Liver (tissue), 10 donors: ENCODE measurements at places on chromosomes 2 and 18. TPM values are rescaled to one million over a fixed set of nuclear protein-coding genes. Genes with fewer than 3 reads are reported as not detected.

The KYNU gene
- 32.2 TPM for polyA plus RNA-seq

The DSG1 gene
- 0.69 TPM for polyA plus RNA-seq

The OSGEPL1 gene
- 2.9 TPM for polyA plus RNA-seq

The COLEC12 gene
- polyA plus RNA-seq: 0.22 TPM

The CD207 gene
- not detected for polyA plus RNA-seq

The C2orf15 gene
- polyA plus RNA-seq: 0.24 TPM

The CCDC85A gene
- polyA plus RNA-seq: 0.06 TPM

The CACNB4 gene
- 0.02 TPM for polyA plus RNA-seq

The TTC32 gene
- polyA plus RNA-seq: 11.4 TPM

- DNase-seq: no peak
- H3K27ac ChIP-seq: no peak overlapping the region
- H3K4me1 ChIP-seq: no peaks in the 10 kb centered on the region
- H3K4me3 ChIP-seq: no peak overlapping the region
- H3K36me3 ChIP-seq: no peaks in the 10 kb centered on the region
Measured at GRCh38 chr2:20150806-20151571, 73.9 kb downstream of the SDC1 start.

- DNase-seq: no peak
- H3K27me3 ChIP-seq: no peaks in the 10 kb centered on the region
- H3K4me1 ChIP-seq: no peaks in the 10 kb centered on the region
- H3K36me3 ChIP-seq: no peaks in the 10 kb centered on the region
Measured at GRCh38 chr2:99569386-99569785, 79.6 kb upstream of the REV1 start.

DNA sequence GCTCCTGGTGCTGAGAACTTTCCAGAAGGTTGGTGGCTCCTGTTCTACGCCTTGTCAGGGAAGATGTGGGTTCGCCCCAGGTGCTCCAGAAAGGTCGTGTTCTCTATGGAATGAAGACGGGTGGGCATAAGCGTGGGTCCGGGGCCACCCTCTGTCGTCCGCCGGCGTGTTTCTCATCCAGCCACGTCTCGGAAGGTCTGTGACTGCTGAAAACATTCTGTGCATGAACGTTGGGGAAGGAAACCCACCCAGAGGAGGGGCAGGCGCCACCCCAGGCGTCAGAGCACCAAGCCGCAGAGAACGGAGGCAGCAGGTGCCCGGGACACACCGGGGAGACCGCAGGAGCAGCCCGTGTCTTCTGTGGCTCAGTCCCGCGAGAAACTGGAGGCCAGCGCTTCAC, 118.2 kb downstream of the RTP5 start:
- H3K4me1 ChIP-seq: no peaks in the 10 kb centered on the region
- H3K27ac ChIP-seq: no peak overlapping the region
- H3K4me3 ChIP-seq: no peak overlapping the region
- no peaks in the 10 kb centered on the region for H3K27me3 ChIP-seq

GRCh38 chr18:50820901-50821520, 1.2 kb upstream of the MRO start:
- no peak for DNase-seq
- no peaks in the 10 kb centered on the region for H3K36me3 ChIP-seq
- no peak overlapping the region for H3K4me3 ChIP-seq
- H3K27ac ChIP-seq: no peak overlapping the region
- peaks cover 15% of the 10 kb centered on the region for H3K4me1 ChIP-seq
- H3K27me3 ChIP-seq: no peaks in the 10 kb centered on the region

DNA sequence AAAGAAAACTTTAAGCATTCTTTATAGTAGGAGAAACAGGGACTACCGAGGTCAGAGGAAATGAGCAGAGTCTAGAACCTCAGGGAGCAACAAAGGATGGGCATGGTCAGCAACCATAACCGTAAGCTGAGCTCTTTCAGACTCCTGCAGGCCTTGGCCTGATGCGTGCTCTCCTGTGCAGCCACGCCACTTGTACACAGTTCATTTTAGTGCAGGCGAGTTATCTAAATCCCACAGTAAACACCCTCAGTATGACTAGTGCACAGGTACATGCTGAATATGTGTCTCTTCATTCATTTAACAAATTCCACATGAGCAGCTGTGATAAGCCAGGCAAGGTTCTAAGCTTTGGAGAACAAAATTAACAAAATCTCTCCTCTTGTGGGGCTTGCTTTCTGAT, 401.2 kb upstream of the RAB12 start:
- no peak for DNase-seq
- no peaks in the 10 kb centered on the region for H3K36me3 ChIP-seq
- no peak overlapping the region for H3K4me3 ChIP-seq
- no peak overlapping the region for H3K27ac ChIP-seq

DNA sequence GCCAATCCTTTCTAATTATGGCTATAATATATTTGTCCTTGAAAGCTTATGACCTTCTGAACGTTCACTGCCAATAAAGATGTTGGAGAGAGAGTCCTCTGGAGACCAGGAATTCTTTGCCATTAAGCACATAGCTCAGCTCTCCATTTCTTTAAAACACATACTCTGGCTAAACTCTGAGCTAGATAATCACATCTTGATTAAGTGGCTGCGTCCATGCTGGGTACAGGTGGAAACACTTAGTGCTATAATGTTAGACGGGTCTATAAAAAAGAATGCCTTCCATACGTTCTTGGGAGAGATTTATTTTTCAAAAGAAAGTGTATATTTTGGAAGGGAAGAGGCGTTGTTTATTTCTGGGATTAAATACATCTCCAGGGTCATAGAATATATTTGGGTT, 314.5 kb downstream of the LPIN1 start:
- DNase-seq: no peak
- no peaks in the 10 kb centered on the region for H3K36me3 ChIP-seq
- no peaks in the 10 kb centered on the region for H3K4me1 ChIP-seq
- H3K4me3 ChIP-seq: no peak overlapping the region

DNA sequence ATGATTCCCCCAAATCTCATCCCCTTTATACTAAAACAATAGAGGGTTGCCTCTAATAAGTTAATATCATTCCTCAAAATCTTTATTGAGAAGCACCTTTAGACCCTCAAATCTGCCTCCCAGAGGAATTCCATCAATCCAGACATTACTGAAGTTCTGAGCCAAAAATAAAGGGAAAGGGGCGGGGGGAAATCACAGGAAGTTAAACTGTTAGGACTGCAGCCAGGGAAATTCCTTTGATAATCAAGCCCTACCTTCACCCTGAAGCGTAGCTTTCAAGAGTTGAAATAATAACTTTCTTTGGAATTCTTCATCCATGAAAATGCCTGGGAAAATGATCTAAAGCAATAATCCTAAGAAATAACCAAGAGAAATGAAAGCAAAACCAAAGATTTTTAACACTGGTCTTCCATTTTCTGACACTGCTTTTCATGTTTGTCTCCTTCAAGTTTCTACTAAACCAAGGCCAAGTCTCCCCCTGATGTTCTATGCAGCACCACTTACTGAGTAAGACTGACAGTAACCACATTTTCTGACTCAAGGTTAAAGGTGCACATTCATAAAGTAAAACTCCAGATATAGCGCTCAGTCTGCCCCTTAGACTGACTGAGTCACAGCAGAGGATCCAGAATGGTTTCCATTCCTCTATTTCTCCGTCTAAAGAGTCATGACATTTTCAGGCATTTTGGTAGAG, 78.2 kb downstream of the TCF4 start:
- peak overlapping the region; percentile 71 for H3K27ac ChIP-seq
- no peaks in the 10 kb centered on the region for H3K4me1 ChIP-seq
- no peaks in the 10 kb centered on the region for H3K27me3 ChIP-seq
- no peak for DNase-seq
- no peaks in the 10 kb centered on the region for H3K36me3 ChIP-seq

GRCh38 chr18:26082475-26082874, 7.9 kb downstream of the SS18 start:
- peaks cover 1% of the 10 kb centered on the region for H3K4me1 ChIP-seq
- no peak overlapping the region for H3K27ac ChIP-seq
- DNase-seq: no peak

GRCh38 chr2:84417453-84418145, 41.5 kb downstream of the SUCLG1 start:
- peaks cover 2% of the 10 kb centered on the region for H3K36me3 ChIP-seq
- H3K4me1 ChIP-seq: no peaks in the 10 kb centered on the region
- no peaks in the 10 kb centered on the region for H3K27me3 ChIP-seq
- H3K27ac ChIP-seq: no peak overlapping the region

- H3K4me3 ChIP-seq: no peak overlapping the region
- no peak overlapping the region for H3K27ac ChIP-seq
- no peaks in the 10 kb centered on the region for H3K36me3 ChIP-seq
- H3K27me3 ChIP-seq: no peaks in the 10 kb centered on the region
- peaks cover 5% of the 10 kb centered on the region for H3K4me1 ChIP-seq
- no peak for DNase-seq
Measured at GRCh38 chr2:31997653-31998052, 13.2 kb downstream of the MEMO1 start.

GRCh38 chr2:83757329-83757728, 701.8 kb downstream of the SUCLG1 start:
- no peak for DNase-seq
- H3K27me3 ChIP-seq: no peaks in the 10 kb centered on the region
- H3K4me3 ChIP-seq: no peak overlapping the region
- H3K4me1 ChIP-seq: no peaks in the 10 kb centered on the region

GRCh38 chr18:13614641-13615288, 111.6 kb downstream of the FAM210A start:
- DNase-seq: peak; percentile 32
- no peak overlapping the region for H3K4me3 ChIP-seq
- H3K36me3 ChIP-seq: no peaks in the 10 kb centered on the region
- no peak overlapping the region for H3K27ac ChIP-seq

- no peak for DNase-seq
- H3K27me3 ChIP-seq: no peaks in the 10 kb centered on the region
- no peaks in the 10 kb centered on the region for H3K36me3 ChIP-seq
Measured at GRCh38 chr2:240435948-240436682, 652 bp downstream of the GPC1 start.

DNA sequence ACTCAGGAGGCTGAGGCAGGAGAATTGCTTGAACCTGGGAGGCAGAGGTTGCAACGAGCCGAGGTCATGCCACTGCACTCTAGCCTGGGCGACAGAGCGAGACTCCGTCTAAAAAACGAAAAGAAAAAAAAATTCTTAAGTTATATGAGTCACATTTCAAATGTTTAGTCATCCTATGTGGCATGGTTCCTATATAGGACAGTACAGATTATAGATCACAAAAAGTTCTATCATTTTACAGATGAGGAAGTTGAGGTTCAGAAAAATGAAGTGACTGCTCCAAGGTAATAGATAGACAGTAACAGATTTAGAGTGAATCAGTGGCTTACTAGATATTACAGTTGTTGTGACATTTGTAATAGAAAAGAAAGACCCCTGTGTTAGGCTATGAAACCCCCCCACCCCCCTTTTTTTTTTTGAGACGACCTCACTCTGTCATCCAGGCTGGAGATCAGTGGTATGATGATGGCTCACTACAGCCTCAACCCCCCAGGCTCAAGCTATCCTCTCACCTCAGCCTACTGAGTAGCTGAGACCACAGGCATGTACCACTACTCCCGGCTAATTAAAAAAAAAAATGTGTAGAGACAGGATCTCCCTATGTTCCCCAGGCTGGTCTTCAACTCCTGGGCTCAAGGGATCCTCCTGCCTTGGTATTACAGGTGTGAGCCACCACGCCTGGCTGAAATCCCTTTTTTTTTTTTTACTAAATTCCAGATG, 22.7 kb downstream of the PTPN4 start:
- DNase-seq: no peak
- no peaks in the 10 kb centered on the region for H3K27me3 ChIP-seq
- no peaks in the 10 kb centered on the region for H3K36me3 ChIP-seq
- no peak overlapping the region for H3K27ac ChIP-seq
- H3K4me3 ChIP-seq: no peak overlapping the region
- H3K4me1 ChIP-seq: peaks cover 4% of the 10 kb centered on the region

- H3K4me1 ChIP-seq: peaks cover 24% of the 10 kb centered on the region
- DNase-seq: no peak
- H3K4me3 ChIP-seq: peak overlapping the region; percentile 62
- H3K27ac ChIP-seq: peak overlapping the region; percentile 79
- no peaks in the 10 kb centered on the region for H3K36me3 ChIP-seq
Measured at GRCh38 chr2:120346667-120347358, 877 bp downstream of the INHBB start.

DNA sequence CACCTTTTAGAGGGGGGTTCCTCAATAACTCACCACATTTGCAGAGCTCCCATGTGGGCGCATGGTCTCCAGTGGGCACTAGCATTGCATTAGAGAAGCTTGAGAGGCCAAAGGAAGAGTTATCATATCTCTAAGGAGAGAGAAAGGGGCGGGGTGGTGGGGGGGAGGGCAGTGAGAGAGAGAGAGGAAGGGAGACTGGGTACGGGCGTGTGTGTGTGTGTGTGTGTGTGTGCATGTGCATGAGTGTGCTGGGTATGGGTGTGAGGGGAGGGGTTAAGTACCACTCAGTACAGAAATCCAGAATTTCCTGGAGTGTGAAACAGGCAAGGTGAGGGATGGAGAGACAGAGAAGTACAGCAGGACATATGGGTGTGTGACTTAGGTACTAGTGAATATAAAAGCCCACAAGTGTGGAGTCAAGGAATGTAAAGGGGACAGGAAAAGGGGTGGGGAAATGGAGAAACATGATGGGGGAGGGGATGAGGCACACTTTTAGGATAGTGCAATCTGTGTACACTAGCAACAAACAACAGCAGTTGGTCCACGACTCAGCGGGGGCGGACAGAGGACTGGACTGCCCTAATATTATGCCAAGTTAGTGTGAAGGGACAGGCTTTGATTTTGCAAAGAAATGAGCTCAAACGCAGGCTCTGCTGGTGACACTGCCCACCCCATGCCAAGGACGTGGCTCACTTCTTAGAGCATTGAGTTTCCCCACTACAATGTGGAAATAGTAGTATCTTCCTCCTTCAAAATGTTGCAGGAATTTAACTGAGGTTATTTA, 91.3 kb downstream of the SPRED2 start:
- H3K36me3 ChIP-seq: no peaks in the 10 kb centered on the region
- DNase-seq: no peak
- H3K4me3 ChIP-seq: no peak overlapping the region
- H3K27ac ChIP-seq: no peak overlapping the region
- no peaks in the 10 kb centered on the region for H3K27me3 ChIP-seq
- H3K4me1 ChIP-seq: no peaks in the 10 kb centered on the region

DNA sequence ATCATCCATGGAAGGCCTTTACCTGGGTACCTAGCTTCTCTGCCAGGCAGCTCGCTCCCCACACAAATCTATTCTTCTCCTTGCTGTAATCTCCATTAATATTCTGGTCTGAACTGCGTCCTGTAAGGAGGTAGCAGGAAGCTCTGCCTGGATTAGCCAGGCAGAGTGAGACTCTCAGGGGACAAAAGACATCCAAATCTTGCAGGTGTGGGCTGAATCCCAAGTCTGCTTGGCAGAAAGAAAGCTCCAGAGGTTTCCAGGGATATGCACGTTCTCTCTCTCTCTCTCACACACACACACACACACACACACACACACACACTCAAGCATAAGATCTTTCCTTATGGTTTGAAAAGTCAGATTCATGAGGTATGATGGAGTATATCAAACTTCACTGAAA, 66.5 kb downstream of the THNSL2 start:
- H3K4me3 ChIP-seq: no peak overlapping the region
- DNase-seq: no peak
- no peaks in the 10 kb centered on the region for H3K27me3 ChIP-seq
- H3K4me1 ChIP-seq: no peaks in the 10 kb centered on the region

- H3K27ac ChIP-seq: no peak overlapping the region
- H3K4me1 ChIP-seq: peaks cover 21% of the 10 kb centered on the region
- DNase-seq: no peak
- H3K36me3 ChIP-seq: no peaks in the 10 kb centered on the region
Measured at GRCh38 chr18:48583573-48583972, 44.7 kb downstream of the CTIF start.
